ENCODE measurements at places on chromosomes 2 and 18.

DNA sequence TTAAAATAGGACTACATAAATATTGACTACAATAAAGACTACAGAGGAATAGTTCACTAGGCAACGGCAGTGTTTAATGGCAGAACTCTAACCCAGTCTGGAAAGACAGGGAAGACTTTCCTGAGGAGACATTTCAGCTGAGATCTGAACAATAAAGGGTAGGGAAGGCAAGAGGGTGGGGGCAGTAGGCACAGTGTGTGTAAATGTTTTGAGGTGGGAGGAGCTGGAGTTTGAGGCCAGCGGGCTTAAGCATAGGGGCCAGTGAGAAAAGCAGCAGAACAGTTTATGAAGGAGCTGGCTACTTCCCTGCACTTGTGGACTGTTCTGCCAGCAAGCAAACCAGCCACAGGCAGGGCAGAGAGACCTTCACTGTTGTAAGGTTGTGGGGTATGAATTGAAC is 76.6 kb upstream of the UGP2 start:
- no peak for DNase-seq

GRCh38 chr2:232574674-232575403 is 24.4 kb downstream of the EIF4E2 start:
- no peak for DNase-seq

DNA sequence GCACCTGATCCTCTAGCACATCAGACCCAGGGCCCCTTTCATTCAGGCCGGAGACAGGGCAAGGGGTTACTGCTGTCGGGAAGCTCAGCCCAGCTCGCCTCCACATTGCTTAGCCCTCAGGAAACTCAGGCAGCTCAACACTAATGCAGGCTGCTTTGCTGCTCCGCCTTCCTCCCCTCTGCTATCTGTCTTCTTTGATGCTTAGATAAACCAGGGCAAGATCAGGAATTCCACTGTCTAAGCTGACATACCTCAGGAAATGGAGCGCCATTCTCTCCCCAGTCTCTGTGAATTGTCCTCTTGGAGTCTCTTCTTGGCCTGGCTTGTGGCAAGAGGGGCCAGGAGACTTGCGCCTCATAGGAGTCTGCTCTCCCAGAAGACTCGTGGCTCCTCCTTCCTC is 25.5 kb upstream of the EXOC6B start:
- DNase-seq = no peak

DNA sequence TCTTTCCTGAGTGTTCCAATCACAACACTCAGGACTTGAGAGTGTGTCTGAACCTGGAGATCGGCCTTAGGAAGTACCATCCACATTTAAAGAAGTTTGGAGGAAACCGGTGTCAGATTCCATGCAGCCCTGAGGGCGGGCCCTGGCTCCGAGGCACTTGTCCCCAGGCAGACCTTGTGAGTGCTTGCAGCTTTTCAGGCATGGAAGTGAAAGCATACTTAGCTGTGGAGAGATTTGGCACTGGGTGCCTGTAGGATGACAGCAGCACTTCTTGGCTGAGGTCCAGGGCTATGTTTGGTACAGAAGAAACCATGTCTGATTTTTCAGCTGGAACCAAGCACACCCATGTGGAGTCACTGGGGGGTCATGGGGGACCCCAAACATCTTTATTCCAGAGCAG is 230.8 kb downstream of the SEPTIN10 start:
- DNase-seq = no peak

GRCh38 chr2:204364860-204365535 is 180.3 kb upstream of the PARD3B start:
- DNase-seq = no peak

DNA sequence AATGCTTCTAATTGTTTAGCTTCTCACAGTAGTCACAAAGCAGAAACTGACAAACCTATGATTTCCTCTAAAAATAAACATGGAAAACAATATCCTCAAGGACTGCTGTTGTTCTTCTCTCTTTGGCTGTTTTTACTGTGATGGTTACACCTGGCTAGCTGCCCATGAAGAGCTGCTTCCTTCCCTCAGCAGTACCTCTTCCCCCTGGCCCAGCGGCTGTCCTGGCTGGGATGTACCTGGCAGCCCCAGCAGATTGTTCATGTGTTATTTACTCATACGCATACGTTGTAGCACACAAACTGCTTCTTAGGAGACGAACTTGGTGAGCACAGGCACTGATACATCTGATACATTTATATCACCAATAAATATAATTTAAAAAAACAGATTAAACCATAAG is 27.4 kb downstream of the NEMP2 start:
- DNase-seq = peak; percentile 94

GRCh38 chr2:72919414-72920317 is 2.3 kb downstream of the EMX1 start:
- DNase-seq = no peak

GRCh38 chr2:133841900-133842299 is 273.6 kb upstream of the NCKAP5 start:
- DNase-seq = no peak

GRCh38 chr2:205540036-205540435 is 142.3 kb upstream of the NRP2 start:
- DNase-seq = no peak

- no peak for DNase-seq
Measured at GRCh38 chr2:178843697-178844096, 36.5 kb upstream of the TTN start.

- no peak for DNase-seq
Measured at GRCh38 chr2:57796527-57796926, 250.1 kb upstream of the VRK2 start.

GRCh38 chr18:58953627-58954026 is 89.0 kb downstream of the ZNF532 start:
- no peak for DNase-seq

- DNase-seq = no peak
Measured at GRCh38 chr2:238586931-238587775, 160.4 kb downstream of the ASB1 start.

DNA sequence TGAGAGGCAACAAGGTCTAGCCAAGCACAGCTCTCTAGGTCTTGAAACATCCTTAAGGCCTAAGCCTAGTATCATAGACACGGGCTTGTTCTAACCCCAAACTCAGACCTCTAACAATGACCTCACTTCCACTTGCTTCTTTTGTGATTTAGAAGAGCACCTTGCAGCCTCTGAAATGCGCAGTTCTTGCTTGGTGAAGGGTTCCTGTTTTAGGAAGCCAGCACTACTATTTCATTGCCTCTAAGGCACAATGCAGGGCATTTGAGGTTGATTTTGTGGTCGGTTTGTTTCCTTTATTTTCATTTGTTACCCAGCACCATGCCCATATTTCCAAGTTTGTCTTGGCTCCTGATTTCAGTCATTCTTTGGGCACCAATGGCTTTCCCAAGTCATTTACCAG is 117.0 kb upstream of the CYP1B1 start:
- no peak for DNase-seq

GRCh38 chr2:140876015-140876414 is 1254.8 kb downstream of the LRP1B start:
- DNase-seq = no peak

- DNase-seq = no peak
Measured at GRCh38 chr2:15031745-15032240, 399.3 kb downstream of the LRATD1 start.

DNA sequence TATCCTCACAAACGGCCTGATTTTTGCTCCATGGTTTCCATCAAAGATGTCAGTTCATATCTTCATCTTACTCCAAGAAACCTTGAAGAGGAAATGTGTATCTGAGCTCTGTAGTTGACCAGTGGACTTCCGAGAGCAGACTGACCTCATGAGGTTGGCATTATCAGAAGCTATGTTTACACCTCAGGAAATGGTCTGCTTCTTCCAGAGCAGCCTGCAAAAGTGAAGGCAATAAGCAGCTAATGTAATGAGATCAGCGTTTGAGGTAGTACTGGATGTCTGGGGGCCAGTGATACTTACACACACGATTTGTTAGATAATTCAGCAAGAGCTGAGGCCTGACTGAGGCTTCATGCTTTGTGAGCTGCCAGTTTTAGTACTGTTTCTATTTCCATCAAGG is 189.7 kb downstream of the LRRTM1 start:
- no peak for DNase-seq

DNA sequence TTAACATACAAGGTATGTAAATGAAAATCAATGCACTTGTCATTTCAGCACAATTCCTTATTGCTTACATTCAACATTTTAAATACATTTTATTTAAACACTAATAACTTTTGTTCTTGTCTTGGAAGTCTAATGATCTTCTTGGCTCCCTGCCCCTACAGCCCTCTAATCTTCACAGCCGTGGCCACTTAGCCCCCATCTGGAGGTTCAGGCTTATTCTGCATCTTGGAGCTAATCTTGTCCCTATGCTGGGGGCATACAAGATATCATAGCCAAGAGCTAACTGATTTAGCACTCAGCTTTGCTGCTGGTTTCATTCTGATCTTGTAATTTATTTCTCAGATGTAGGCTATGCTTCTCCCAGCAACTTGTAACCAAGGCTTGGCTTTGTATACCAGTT is 140.8 kb downstream of the TMEFF2 start:
- DNase-seq = no peak

DNA sequence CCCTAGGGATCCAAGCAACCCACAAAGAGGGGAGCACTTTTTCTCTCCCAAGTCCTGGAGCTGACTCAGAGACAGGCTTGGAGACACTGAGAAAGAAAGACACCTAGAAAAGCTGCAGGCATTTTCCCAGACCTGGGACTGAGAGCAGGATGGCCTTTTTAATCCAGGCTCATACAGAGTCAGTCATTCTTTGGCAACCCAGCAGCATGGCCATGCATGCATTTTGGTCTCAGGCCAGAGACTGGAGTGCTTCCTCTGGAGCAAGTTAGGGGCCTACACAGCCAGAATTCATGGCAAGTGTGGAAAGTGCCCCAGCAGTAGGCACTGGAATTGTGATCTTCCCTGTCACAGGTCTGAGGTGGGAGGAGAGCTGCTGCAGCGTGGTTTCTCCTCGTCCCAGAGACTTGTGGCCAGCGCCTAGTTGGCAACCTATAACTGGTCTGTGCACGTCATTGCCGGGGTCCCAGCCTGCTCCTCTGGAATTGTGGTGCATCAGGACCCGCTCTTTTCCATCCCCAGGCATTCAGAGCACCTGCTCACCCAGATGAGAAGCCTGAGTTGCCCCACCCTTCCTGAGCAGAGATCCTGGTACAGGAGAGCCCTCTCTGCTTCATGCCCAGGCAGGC is 231.9 kb upstream of the RAB6C start:
- DNase-seq = no peak

DNA sequence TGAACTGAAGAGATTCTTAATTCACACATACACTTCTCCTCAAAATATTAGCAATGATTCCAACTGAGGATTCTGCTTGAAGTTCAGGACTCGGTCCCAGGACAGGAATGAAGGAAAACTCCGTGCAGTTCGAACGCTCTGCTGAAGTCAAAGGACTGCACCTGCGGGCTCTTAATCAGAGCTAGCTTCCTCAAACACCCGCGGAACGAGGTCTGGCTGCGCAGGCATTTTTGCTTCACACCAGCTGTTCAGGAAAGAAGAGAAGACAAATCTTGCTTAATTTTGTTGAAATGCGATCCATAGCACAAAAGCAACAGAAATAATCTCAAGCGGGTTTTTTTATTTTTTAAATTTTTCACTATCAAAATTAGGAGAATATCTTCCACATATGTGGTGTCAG is 175.6 kb downstream of the LAMA1 start:
- DNase-seq = no peak

- DNase-seq = no peak
Measured at GRCh38 chr2:190817082-190817481, 63.5 kb upstream of the GLS start.

GRCh38 chr2:6556755-6557154 is 309.0 kb downstream of the CMPK2 start:
- no peak for DNase-seq

GRCh38 chr2:229164545-229165249 is 106.4 kb downstream of the PID1 start:
- no peak for DNase-seq

DNA sequence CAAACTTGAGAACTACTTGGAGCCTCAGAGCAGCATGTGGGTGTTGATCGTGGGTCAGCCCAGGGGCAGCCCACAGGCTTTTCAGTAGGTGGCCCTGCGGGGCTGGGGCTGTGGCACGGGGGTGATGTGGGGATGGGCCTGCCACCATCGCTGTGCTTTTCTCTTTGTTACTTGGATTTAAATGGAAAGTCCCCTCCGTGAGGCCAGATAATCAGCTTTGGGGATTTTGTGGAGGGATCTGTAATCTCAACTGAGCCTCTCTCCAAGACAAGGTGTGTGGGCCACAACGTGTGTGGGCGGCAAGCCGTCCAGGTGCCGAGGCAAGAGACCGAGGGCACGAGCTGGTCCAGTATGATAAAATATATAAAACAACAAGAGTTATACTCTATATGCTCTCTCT is 16.7 kb downstream of the COLEC11 start:
- DNase-seq = no peak
